GM06990 (cell line): ENCODE measurements at places on chromosomes 6 and 20.
A peak's percentile ranks its signal among the peaks of the same experiment; 100 is the strongest.

DNA sequence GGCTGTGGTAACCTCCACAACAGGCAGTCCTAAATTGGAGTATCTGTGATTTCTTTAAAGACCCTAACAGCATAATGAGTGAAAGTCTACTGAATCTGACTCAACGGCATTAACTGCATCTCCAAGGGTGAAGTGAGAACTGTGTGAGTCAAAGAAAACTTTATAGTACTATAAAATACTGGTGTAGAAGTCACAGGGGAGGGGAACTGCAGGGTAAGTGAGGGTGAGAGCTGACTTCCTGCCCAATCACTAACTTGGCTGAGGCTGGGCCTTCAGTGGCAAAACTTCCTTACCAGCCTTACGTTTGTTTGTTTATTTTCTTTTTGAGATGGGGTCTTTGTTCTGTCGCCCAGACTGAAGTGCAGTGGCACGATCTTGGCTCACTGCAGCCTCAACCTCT, 109.8 kb downstream of the PTPRK start:
- no peak for DNase-seq

DNA sequence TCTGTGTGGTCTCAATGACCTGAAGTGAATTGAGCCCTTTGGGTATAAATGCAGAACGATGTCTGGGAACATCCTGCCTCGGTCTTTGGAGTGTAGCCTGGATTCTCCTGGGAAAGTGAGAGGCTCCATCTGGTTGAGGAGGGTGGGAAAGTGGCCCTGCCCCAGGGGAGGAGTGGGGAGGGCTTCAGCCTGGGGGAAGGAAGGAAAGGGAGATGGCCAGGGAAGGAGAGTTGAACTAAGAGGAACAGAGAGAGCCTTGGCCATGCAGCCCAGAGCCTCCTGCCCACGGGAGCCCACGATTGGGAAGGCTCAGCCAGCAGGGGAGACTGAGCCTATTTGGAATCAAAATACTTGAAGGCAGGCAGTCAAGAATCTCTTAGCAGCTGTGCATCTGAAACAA, 2.3 kb upstream of the EPB41L1 start:
- no peak for DNase-seq

DNA sequence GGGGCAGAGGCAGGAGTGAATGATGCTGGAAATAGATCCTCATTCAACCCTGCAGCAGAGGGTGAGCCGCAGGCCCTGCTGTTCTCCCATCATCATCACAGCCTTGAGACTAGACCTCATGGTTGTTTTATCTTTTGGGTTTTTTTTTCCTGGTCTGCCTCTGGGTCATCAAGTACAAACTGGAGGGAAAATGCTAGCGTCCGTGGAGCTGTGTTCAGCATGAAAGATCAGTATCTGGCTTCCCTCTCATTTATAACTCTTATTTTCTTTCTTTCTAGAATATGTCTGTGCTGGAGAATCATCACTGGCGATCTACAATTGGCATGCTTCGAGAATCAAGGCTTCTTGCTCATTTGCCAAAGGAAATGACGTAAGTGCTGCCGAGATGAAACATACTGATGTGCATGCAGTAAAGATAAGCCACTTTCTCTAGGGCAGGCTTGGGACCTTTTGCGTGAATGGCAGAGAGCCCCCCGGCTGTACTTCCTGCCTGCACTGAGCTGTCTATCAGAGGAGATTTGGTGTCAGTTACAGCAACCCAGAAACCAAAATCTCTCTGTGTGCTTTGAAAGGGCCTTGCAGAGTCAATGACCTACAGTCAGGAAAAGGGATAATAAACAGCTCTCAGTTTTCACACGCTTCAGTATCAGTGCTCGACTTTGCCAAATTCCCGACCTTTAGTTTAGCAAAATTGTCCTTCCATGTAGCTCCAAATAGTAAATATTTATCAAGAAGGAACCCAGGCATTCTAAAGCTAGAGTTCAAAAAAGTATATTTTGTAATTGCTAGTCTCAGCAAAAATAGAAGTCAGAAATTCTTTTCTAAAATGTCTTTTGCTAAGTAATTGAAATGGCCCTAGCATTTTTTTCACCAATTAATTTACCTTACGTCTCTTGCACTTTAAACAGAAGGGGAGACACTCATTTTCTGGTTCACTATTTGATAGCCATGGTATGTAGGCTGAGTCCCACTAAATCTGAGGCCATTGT, 76.3 kb downstream of the MTFR2 start:
- no peak for DNase-seq

- no peak for DNase-seq
Measured at GRCh38 chr20:38843346-38843745, 37.8 kb downstream of the PPP1R16B start.

DNA sequence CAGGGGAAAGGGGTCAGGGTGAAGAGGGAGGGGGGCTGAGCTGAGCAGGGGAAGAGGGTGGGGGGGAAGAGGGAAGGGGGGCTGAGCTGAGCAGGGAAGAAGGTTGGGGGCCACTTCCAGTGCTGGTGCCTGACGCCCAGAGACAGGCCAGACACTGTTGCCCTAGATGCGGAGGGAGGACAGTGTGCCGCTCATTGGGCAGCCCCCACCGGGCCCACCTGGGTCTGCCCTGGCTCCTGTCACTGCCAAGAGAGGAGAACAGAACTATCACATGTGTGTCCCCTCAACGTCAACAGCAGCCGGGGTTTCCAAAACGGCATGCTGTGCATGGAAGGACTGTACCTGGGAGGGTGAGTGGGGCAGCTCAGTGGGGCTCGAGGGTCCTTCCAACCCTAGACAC, 342.1 kb downstream of the CDH4 start:
- DNase-seq, result no peak

GRCh38 chr6:42545226-42545773, 18.5 kb upstream of the UBR2 start:
- DNase-seq, result no peak

GRCh38 chr6:41984623-41985022, 43.0 kb upstream of the CCND3 start:
- no peak for DNase-seq

DNA sequence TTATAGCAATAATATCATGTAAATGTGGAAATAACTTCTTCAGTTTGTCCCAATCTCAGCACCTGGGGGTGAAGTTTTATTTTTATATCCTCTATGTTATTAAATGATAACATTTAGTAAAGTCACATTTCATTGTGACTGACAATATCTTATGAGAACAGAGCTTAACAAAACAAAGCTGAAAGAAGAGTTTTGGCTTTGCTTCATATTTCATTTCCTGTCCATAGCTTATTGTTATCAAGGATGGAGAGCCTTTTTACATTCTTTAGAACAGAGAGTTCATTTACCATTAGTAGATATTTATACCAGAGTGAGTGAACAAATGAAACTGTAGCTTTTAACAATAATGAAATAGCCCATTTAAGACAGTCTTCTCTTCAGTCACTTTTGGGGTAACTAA, 231.9 kb upstream of the SGK1 start:
- no peak for DNase-seq

- DNase-seq, result no peak
Measured at GRCh38 chr6:95248499-95248898, 328.8 kb upstream of the MANEA start.

DNA sequence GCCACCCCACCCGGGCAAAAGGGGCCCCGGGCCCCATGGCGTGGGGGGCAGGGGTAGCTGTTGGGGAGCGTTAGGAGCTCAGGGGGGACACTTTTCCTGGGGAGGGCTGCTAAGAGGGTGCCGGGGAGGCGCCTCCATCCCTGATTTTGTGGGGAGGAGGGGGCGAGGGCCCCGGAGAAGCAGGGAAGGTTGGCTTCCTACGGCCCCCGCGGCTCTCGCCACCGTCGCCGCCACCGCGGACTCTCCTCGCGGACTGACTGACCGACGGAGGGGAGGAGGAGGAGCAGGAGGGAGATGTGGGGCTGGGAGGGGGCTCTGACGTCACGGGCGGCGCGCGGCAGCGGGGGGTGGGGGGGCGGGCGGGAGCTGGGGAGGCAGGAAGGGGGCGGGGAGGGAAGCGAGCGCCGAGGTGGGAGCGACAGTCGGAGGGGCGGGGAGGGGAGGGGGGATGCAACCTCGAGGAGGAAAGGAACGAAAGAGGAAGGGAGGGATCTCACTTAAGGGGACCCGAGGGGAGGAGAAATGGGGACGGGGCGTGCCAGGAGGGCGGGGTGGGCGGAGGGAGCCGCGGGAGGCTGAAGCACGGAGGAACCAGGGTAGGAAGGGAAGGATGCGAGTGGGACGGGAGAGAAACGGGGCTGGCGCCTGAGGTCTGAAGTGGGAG, 5.1 kb downstream of the GABBR1 start:
- DNase-seq, result no peak

GRCh38 chr20:1661542-1662299, 4.1 kb upstream of the SIRPG start:
- no peak for DNase-seq

DNA sequence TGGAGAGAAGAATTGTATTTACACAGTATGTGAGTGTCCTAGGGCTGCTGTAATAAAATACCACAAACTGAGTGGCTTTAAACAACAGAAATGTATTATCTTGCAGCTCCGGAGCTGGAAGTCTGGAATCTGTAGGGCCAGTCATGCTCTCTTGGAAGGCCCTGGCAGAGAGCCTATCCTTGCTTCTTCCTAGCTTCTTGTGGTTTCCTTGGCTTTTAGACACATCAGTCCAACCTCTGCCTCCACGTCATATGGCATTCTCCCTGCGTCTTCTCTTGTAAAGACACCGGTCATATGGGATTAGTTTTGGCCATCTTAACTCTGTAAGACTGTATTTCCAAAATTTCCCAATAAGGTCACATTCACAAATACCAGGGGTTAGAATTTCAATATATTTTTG, 10.8 kb downstream of the FNDC1 start:
- no peak for DNase-seq

DNA sequence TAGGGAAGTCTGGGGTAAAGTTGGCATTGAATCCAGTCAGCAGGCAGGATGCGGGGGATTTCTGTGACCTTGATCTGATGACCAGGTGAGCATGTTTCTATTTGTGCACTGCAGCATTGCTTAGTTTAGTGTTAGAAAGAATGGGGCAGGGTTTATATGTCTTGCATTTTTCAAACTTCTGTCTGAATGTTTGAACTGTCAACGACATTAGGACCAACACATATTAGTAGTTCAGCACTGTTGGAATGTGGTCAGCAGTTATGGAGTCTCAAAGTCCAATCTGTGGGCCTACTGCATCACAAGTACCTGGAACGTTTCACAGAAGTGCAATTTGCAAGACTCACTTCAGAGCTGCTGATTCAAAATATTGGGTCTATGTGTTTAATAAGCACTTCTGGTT, 276.6 kb upstream of the BMP2 start:
- DNase-seq, result no peak

GRCh38 chr20:8952721-8953120, 116.2 kb upstream of the PLCB4 start:
- no peak for DNase-seq

DNA sequence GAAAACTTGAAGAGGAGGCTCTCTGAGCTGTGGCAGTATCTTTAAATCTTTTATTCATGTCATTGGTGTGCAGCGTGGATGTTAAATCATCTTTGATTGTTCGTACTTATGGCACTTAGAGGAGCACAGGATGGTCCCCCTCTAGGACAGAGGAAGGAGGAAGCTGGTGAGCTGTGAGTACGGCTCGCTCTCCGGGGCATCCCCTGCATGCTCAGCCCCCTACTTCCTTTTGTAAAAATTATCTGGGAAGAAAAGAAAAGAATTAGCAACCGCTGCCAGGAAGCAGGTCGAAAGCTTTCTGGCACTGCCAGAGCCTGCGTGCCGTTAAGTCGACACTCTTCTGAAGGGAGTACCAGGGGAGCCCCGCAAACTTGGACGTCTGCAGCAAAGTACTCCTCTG, 158.5 kb downstream of the SYNDIG1 start:
- no peak for DNase-seq

GRCh38 chr6:88520017-88520338, 353.8 kb upstream of the CNR1 start:
- no peak for DNase-seq

GRCh38 chr20:50558483-50558925, 48.3 kb downstream of the PTPN1 start:
- no peak for DNase-seq

- peak; percentile 43 for DNase-seq
Measured at GRCh38 chr6:24861934-24862333, 63.2 kb upstream of the ARMH2 start.

GRCh38 chr6:143264986-143265764, 185.3 kb downstream of the ADAT2 start:
- no peak for DNase-seq

GRCh38 chr6:147434516-147434915, 74.0 kb upstream of the SAMD5 start:
- DNase-seq, result no peak

DNA sequence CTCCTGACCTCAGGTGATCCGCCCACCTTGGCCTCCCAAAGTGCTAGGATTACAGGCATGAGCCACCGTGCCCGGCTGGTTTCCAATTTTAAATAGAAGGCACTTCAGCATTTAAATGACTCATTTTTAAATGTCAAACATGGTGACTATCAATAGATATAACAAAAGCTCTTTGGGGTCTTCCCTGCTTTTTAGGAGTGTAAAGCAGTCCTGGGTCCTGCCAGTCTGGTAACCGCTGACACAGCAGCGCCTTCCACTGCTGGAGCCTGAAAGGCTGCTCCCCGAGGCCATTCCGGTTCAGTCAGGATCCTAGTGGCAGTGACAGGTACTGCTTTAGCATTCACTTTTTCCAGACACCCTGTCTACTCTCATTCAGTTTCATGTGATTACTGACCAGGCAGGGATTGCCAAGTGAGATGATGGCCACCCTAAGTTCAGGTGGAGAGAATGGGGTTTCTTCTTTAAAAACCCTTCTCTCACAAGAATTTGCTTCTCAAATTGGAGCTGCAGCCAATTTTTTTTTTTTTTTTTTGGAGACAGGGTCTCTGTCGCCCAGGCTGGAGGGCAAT, 5.1 kb downstream of the DIDO1 start:
- DNase-seq, result no peak

DNA sequence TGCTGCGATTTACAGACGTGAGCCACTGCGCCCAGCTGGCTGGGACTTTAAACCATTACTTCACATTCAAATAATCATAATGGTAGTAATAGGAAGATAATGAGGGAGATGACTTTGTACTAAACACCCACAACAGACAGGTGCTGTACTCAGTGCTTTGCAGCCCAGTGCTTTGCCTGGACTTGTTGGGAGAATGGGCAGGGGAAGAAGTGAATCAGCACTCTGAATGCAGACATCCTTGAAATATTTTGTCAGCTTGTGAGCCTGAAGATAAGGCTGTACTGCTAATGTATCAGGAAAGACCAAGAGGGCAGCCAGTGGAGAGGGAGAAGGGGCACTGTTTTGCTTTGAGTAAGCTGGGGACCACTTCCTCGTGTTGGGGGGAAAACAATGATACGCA, 17.4 kb downstream of the NKX2-2 start:
- no peak for DNase-seq

DNA sequence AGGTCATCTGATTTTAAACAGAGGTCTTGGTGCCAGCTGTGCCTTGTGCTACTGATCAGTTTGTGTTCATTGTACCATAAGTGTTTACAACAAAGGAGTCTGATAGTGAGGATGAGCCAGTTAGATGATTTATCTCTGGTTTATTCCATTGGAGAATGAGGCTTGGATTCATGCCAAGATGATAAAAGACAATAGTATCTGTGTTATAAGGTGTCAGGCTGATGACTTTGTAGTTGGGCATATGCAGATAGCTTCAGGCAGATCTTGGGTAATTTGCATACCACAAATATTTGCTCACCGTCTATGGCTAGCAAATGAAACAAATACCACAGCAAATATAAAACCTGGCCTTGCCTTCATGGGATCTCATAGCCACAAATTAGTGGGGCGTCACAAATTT, 43.3 kb upstream of the PHACTR2 start:
- DNase-seq, result no peak

- DNase-seq, result no peak
Measured at GRCh38 chr6:48057601-48058000, 53.4 kb downstream of the PTCHD4 start.
